ENCODE measurements at places on chromosomes 2 and 18.
A peak's percentile ranks its signal among the peaks of the same experiment; 100 is the strongest.

GRCh38 chr2:32792416-32792815 lies 154.3 kb upstream of the LTBP1 start:
- no peak for DNase-seq

DNA sequence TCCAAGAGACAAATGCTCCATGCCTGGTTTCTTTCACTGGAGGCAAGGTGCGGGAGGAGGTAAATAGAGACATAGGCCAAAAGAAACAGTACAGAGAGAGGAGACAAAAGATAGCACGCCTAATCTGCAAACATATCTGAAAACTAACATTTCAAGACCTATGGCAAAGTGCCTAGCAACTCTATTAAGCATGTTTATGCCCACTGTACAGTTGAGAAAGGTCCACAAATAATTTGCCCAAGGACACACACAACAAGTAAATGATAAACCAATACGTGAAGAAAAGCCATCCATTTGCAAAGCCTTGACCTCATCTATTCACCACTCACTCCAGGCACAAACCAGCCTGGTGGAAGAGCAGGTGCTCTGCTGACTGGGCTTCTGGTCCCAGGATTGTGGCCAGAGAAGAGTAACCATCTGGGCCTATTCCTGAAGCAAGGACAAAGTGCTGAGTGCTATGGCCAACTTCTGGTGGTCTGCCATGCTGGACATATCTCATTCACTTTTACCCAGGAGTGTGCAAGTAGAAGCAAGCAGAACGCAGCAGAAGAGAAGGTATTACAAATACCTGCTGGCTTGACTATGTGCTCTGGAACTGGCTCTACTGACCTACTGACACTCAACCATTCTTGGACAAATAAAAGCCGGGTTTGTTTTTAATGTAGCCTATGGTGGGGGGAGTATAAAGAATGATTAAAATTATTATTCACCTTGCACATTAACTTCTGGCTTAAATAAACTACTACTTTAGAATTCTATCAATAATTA lies 25.3 kb downstream of the TMEM131 start:
- DNase-seq, result no peak

GRCh38 chr18:58443671-58444070 lies 185.2 kb downstream of the ALPK2 start:
- no peak for DNase-seq

DNA sequence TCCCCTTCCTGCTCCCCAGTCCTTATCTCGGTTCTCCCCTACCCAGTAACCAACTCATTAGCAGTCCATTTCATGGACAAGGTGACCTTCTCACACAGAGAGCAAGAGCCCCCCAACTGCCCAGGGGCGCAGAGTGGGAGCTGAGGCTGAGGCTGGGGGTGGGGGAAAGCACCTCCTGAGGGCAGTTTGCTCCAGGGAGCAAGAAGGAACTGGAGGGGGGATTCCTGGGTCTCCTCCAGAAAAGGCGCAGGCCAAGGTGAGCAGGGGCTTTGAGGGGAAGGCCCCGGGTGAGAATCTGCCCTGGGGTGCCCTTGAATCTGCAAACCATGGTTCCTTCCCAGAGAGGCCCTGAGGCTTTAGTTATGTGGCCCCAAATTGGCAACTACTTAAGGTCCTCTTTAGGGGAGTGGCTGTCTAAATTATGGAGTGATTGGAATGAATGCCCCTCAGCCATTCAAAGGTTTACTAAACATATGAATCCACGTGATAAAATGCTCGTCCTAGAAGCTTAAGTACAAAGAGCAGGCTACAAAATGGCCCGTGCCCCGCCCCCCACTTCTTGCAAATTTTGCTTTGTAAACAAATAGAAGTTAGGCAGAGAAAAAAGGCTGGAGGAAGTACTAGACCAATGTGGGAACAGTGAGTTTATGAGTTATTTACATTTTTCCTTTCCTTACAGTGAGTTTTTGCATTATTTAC lies 123.5 kb upstream of the HS6ST1 start:
- no peak for DNase-seq

DNA sequence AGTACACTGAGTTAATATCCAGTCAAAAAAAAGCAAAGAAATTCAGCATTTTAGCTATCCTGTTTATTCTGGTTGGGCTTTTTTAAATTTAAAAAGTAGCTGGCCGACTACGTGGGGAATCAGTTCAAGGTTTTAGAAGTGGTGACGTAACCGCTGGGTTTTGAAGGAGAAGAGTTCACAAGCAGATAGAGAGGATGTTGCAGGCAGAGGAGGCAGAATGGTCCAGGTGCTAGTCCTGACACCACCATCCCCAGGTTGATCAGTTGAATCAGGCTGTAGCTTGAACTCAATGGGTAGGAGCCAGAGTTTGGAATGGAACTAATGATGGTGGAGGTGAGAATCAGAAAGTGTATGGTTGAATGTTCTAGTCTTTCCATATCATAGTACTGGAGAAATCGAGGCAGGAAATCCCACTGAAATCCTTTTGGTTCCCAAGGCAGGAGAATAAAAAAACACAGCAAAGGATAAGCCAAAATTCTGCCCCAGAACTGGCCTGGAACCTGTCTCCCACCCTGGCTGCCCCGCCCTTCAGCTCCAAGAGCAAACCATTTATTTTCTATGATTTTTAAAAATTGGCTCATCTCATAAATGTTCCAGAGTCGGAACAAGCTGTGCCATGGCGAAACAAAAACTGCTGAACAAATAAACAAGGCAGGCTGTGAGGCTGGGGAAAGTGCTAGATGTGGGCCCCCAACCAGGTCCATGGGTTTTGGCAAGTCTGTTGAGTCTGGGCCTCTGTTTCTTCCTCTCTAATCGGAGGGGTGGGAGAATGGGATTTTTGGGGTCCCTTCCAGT lies 44.0 kb downstream of the SLC4A1AP start:
- DNase-seq, result no peak

DNA sequence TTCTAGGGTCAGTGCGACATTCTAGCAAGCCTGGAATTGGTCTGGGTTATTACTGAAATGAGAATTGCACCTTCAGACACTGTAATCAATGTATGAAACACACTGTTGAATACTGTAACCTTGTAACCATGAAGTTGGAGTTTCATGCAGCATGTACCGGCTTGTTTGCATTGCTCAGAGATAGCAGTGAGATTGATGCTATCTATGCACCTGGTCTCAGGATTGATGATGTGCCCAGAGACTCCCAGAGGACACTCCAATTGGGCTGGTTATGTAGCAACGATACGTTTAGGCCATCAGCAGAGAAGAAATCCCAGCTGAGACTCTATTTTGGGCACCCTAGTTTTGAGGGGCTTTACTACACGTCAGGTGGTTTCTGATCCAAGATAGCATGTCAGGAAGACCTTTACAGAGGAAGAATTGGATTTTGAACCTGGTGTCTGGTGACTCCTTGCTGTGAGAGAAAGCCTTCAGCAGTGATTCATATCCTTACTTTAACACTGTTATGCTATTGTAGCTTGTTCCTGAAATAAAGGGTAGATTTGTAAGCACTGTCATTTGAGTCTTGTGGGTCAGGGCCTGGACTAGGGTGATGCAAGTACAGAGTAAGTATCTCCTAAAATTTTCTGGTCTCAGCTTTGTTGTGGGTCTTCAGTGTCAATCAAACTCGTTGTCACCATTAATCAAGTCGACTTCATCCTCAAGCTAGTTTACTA lies 305.1 kb upstream of the GULP1 start:
- DNase-seq, result no peak

DNA sequence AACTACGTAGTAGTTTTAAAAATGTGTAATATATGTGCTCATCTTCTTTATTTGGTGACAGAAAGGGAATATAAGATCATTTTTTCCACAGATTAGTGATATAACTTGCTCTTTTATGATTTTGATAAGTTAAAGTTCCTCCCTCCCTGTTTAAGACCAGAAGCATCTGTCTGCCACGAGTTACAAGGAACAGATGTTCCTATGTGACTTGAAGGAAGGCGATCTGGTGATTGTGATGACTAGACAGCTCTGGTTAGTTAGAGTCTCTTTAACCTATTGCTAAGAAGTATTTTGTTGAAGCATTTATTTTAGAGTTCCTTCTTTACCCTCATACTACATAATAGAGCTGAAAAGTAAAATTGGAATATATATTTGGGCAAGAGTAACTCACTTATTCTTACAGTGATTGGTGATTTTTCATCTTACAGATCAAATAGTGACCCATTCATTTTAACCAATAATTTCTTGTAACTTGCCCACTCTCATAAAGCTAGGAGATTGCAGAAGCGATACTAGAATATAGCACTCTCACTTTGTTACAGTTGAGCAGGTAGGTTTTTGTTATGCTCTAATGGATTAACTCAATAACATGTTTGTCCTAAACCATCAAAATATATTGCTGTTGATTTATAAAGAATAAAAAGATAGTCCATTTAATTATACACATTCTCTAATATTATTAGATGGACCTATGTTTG lies 218.7 kb downstream of the SLC4A10 start:
- DNase-seq, result no peak

DNA sequence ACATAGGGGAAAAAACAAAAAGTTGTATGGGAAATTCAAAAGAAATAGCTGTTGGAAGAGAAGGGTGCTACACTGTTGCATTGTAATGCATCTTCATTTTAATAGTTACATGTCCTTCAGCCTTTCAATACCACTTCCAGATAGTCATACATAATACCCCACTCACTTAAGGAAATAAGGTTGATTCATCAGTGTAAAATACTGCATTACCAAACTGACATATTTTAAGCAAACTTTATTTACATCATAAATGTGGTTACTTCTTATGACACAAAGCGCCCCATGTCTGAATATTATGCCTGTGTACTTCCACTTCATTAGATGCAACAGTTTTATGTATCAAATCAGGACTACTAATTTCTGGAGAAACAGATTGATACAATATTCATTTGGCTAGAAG lies 4.5 kb downstream of the RBMS1 start:
- DNase-seq, result no peak

DNA sequence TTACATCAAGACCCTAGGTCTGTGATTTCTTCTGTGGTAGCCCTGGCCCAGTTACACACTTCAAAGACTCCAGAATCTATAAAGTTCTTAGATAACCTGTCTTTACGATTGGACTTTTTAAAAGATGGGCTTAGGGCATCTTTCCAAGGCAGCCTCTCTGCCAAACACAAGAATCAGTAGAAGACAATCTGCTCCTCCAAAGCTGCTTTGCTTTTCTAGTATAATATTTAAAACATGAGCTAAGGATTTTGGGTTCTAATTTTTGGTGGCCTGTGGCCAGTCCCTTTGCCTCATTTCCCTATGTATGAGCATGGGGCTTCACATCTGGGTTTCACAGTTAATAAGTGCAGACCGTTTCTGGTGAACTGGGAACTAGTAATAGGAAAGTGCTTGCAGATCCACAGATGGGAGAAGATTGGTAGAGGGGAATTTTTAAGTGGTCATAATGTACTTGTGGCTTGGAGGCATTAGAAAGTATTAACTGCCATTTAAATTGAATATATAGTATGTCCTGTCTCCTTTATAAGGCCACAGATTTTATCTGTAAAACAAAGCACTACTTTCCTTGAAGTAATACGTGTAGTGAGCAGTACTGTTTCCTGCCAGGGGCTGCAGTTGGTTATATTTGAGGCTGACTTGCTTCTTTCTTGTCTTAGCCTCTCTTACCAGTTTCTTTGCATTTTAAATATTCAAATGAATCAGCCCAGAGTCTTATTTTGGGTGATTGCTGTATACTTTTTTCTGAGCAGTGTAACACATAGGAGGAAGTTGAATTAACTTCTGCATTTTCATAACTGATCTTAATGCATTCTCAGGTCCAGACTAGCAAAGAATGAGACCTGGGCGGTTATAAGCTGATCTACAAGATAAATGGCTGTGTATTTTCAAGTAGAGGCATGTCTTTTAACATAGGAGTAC lies 1.5 kb downstream of the ARPC2 start:
- no peak for DNase-seq

GRCh38 chr18:58580078-58580477 lies 48.8 kb downstream of the ALPK2 start:
- DNase-seq, result peak; percentile 87

DNA sequence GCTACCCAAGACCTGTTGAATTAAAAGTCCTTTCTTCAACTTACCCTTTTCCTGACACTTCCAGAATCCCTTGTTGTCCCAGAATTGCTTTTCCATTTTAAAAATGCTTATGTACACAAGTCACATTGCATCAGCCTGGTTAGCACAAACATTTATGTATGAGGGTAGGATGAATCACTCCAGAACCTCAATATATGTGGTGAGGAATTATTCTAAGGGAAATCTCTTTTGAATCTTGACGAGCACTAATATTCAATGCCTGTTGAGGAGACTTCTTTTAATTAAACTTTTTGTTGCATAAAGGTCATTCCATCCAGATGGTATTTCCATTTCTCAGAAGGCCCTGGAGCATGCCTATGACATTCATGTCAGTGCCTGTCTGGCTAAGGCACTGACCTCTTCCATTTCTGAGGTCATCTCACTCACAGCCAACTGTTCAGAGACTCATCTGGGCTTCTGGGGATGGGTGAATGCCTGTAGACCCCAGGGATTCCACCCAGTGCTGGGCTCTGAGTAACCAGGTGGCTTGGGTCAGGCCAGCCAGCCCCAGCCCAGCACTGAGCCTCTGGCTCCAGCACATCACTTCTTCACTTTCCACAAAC lies 28.2 kb downstream of the ACMSD start:
- DNase-seq, result no peak

DNA sequence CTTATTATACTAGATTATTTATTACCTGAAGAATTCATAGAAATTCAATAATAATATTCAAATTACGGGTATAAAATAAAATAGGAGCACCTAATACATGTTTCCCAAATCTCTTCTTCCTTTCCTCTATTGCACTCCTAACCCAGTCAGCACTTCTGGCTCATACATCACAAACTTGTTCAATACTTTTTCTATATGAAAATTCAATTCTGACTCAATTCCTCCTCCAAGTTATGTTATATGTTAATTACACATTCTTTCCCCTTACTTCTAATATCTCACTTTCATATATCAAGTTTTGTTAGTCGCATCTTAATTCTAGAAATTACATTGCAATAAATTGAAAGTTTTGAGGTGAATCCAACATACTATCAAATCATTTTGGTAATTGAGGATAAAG lies 17.9 kb upstream of the COL3A1 start:
- DNase-seq, result no peak

- DNase-seq, result no peak
Measured at GRCh38 chr2:235066895-235067294, 115.1 kb downstream of the SH3BP4 start.

DNA sequence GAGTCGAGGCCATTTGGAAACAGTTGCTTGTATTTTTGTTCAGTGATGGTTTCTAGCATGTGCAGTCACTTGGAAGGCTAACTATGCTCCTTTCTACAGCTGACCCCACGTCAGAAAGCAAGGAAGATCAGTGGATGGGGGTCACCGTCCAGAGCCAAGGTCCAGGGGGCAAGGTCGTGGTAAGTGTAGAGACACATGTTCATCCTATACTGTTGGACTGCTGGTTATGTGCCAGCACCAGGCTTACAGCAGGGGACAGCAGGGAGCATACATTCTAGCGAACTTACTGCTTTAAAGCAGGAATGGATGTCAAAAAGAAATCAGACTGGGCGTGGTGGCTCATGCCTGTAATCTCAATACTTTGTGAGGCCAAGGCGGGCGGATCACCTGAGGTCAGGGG lies 40.0 kb downstream of the ITGA6 start:
- DNase-seq, result peak; percentile 10

DNA sequence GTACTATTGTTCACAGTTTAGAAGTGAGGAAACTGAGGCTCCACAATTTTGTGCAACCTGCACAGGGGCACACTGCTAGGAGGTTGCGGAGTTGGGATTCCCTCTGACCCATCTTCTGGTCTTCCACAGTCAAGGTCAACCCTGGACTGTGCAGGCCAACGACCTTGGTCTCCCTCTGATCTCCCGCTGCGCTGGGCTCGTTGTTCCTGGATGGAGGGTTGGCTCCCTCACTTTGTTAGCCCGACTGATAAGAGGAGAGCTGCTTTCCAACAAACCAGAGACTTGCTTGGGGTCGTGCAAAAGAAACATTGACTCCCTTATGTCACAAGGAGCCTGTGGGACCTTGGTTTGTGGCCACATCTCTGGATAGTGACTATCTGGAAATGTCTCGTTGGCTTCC lies 187.6 kb downstream of the MYCN start:
- no peak for DNase-seq
